Stomach (tissue), 19 donors: ENCODE measurements at places on chromosomes 13 and 19. TPM values are rescaled to one million over a fixed set of nuclear protein-coding genes. Genes with fewer than 3 reads are reported as not detected.
A peak's percentile ranks its signal among the peaks of the same experiment; 100 is the strongest.

MYH14 gene
- 62.5 TPM for total RNA-seq

SLC25A41 gene
- 4.9 TPM for total RNA-seq

TUBB4A gene
- 3.9 TPM for total RNA-seq

DNA sequence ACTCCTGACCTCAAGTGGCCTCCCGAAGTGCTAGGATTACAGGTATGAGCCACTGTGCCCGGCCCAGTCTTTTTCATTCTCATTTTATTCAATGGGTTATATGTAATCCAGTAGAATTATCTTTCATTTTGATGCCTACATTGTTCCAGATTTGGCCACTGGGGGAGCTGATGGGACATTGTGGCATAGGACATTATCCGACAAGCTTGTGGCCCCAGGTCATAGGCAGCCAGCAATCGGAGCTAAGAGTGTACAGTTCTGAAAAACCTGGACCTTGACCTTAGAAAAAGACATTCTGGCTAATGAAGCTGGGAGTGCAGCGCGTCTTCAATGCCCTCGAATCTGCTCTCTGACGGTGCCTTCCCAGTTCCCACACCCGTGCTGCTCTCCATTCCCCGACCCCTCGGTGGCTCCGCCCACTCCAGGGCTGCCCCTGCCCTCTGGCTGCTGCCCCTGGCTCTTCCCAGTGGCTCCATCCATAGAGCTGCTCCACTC is 108.7 kb downstream of the TEX29 start:
- no peak for DNase-seq

DNA sequence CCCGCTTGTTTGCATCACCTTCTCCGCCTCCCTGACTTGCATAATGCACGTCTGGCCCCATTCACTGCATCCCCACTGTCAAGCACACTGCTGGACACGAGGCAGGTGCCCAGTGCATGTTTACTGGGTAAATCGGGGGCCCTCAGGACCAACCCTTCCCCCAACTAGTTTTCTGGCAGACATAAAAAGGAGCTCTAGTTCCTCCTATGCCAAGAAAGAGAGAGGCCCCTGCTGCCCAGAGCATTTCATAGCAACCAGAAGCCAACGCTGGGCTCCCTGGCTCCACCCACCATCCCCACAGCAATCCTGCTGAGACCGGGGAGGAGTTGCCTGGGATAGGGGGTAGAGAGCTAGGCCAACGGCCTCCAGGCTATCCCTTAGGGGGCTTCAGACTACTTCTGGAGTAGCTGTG is 23.2 kb downstream of the ANKRD27 start:
- DNase-seq = peak; percentile 84

- no peak for DNase-seq
These were observed 384.9 kb downstream of the KCNRG start for GRCh38 chr13:50400035-50400726.

DNA sequence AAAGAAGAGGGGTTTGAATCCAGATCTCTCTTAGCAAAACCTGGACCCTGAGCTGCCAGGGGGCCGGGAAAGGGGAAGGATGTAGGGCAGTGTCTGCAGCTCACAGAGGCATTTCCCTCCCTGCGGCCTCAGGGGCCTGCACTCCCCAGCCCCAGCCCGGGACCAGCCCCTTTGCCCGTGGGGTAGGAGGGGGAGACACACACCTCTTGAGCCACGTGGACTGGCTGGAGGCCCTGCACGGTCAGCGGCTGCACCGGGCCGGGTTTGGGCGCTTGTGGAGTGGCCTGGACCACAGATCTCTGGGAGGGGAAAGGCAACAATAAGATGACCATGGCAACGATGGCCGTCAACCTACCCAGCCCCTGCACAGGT is 26.9 kb downstream of the RFX1 start:
- no peak for DNase-seq

- no peak for DNase-seq
These were observed 101.7 kb upstream of the MCF2L start for GRCh38 chr13:112867301-112867711.
